CD4-positive, alpha-beta T cell treated with Interleukin-2 at 100 ng/mL for 4 hours (primary cell): ENCODE measurements at places on chromosomes 6 and 20.

DNA sequence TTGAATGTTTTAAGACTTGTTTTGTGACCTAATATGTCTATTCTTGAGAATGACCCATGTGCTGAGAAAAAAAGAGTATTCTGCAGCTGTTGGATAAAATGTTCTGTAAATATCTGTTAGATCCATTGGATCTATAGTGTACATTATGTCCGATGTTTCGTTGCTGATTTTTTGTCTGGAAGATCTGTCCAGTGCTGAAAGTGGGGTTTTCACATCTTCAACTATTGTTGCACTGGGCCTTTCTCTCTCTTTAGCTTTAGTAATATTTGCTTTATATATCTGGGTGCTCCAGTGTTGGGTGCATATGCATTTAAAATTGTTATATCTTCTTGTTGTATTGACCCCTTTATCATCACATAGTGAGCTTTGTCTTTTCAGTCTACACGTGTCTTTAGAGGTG, 5.7 kb upstream of the SIRPB2 start:
- no peak for DNase-seq

DNA sequence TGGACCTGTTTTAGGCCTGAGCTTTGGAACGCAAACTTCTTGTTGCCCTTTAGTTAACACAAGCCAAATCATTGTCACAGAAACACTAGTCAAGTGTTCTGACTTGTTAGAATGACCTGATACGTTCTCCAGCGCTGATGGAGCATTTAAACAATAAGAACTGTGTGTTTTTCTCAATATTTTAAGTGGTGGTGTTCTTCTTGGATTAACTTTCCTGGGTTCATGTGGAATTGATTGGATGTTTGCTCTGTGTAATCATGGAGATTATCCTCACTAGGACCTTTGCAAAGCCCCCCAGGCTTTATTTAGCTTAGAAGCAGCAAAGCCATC, 1.6 kb downstream of the LRRC1 start:
- DNase-seq = no peak

DNA sequence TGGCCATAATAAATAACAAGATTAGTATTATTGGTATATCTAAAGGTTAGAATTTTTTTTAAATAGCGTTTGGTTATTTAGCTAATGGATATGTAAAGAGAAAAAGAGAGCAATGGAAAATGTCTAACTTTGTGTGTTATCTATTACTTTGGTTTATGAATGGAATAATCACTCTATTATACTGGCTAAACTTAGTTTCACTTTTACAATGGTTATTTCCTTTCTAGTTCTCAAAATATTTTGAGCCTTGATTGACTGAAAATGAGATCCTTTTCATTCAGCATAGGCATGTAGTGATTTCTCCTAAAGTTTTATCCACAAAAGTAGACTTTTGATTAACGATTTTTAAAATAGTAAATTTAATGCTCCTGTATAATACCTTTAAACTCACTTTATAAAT, 51.6 kb upstream of the MLIP start:
- no peak for DNase-seq

GRCh38 chr6:45231660-45232059, 96.5 kb upstream of the RUNX2 start:
- DNase-seq = no peak

GRCh38 chr6:69775941-69776340, 20.9 kb downstream of the LMBRD1 start:
- no peak for DNase-seq

DNA sequence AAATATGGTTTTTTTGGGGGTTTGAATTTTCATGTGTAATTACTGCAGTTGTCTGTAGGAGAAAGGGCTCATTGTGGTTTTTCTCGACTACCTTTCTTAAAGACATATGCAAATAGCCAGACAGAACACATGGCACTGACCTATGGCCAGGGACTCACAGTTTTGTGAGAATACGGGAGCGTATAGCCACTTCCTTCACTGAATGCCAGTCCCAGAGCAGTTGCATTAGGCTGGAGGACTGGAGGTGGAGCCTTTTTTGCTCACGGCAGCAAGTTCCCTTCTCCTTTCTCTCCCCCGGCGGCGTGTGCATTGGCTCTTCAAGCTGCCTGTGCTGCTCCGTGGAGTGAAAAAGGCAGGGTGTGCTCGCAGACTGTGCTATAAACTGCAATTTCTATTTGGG, 114.9 kb downstream of the AKAP7 start:
- DNase-seq = no peak

DNA sequence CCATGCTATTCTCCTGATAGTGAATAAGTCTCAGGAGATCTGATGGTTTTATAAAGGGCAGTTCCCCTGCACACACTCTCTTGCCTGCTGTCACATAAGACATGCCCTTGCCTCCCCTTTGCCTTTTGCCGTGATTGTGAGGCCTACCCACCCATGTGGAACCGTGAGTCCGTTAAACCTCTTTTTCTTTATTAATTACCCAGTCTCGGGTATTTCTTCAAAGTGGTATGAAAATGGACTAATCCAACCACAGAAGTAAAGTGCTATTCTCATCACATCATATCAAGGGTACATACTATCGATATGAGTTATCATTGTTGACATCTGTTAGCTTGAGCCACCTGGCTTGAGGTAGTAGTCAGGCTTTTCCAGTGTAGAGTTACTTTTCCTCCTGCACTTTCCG, 2.3 kb downstream of the MANBAL start:
- DNase-seq = no peak

DNA sequence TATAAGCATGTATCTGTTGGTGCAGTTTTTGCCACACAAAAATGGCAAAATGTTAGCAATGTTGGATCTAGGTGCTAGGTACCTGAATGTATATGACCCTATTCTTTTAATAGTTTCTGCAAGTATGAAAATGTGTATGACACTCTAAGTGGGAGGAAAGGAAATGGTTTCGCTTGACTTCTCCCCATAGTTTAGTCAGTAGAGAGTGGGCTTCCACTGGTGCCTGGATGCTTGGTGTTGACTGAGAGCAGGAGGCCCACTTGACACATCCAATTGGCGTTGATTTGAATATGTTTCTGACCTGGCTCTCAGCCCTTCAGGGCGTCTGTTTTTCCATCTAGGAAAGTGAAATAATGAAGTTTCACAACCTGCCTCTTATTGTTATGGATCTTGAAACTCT, 41.8 kb upstream of the GABRR1 start:
- no peak for DNase-seq

DNA sequence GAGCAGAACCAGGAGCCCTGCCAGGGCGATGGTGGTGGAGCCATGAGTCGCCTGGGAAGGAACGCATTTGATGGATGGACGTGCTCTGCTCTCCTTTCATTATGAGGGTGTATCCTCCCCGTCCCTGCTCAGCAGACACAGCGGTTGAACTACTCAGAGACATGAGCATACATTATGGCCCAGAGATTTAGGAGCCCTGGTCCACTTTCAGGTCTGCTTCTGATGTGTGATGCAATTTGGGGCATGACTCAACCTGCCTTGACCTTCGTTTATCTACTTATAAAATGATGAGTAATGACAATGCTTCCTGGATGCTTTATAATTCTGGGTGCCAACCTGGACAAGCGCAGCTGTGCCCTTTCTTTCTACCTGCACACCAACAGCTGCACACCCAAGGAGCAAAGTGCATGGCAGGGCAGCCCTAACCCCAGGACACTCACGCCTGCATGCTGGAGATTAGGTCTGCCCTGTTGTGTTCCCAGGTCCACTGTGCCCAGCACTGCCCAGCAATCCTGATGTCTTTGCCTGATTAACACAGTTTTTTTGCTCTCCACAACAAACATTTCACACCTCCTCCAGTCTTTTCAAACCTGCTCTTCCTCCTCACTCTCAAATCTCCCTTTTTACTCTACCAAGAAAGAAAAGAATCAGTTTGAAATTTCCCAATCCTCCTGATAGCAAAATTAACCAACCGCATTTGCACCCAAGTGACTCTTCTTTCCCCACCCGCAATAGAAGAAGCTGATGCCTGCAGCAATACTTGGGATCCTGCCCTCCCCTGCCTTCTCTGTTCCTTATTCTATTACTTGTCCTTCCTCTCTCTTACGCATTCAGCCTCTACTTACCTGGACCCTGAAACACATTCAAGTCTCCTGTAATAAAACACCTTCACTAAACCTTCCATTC, 81.2 kb downstream of the EZR start:
- no peak for DNase-seq

DNA sequence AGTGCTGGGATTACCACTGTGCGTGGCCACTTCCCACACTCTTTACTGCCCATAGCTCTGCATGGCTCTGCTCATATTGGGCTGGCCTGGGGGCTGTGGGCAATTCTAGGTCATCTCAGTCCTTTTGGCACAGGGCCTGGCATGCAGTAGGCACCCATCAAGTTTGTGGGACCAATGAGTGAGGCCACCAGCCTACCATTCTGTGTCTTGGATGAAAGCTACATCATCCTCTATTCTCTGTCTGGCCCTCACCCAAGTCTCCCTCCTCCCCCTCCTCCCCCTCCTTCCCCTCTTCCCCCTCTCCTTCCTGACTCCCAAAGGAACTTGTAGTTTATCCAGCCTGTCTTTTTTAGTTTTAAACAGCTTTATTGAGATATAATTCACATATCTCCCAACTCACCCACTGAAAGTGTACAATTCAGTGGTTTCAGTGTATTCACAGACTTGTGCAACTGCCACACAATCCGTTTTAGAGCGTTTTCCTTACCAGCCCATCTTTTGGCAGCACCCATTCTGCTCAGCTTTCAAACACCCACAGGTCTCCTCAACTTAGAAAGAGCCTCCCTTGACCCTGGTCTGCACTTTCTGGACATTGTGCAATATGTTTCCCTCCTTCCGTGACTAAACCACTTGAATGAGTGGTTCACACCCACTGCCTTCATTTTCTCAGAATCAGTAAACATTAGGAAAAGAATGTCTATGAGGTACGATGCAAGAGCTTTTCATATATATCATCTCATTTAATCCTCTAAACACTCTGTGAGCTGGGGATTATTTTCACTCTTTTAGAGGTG, 21.5 kb upstream of the MRPS18A start:
- DNase-seq = no peak

DNA sequence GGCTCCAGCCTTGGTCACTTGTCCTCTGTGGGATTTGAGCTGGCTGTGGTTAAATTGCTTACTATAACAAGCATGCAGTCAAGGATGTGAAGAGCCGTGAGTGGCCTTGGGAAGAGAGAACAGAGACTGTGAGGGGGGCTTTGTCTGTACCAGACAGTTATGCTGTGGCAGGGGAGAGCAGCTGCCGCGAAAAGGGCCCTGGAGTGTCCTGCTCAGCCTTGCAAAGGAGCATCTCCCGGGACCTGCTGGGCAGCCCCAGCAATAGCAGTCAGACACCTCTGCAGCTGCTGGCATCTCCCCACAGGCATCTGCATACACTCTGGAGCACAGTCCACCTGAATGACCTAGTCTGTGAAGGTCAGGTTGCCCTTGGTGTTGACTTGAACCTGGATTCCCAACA, 6.3 kb downstream of the EBF4 start:
- DNase-seq = no peak

- no peak for DNase-seq
These were observed 118.8 kb upstream of the NRN1 start for GRCh38 chr6:6125495-6125894.

GRCh38 chr6:107624050-107624449, 134.1 kb downstream of the SOBP start:
- no peak for DNase-seq

DNA sequence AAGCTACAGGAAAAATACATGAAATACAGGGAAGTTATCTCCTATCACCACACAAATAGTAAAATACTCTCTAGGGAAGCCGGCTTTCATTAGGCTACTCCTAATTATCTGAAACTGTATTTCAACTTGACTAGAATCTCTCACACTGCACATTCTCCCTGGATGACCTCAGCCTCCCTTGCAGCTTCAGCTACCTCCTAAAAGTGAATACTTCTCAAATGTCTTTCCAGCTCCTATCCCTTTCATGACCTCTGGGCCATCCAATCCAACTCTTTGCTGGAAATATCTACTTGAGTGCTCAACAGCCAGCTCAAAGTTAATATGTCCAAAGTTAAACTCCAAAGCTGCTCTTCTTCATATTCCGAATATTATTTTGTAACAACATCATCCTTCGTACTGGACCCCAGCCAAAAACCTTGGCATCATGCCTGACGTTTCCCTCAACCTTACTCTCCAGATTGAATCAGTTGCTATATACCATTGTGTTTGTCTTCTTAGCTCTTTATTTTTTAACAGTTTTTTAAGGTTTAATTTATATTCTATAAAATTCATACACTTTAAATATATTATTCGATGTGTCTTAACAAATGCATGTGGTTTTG, 29.4 kb upstream of the KIF6 start:
- no peak for DNase-seq

DNA sequence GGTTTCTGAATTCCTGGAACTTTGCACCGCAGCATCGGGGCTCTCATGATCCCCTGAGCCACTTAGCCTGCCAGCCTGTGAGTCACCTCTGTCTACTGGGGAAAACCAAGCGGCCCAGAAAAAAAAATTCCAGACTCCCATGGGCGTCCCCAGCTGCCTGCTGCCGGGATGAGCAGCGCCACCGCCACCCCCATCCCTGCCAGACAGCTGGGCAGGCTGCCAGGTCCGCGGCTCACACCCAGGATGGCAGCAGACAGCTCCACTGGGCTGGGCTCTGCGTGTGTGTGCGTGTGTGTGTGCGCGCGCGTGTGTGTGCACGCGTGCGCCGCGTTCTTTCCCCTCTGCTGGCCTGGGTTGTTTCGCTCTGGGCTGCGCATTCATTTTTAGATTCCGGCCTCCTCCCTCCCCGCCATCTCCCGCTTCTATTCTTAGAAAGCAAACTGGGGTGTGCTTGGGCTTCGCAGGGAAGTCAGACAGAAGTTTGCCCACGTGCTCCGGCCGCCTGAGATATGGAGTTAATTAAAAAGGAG, 38.9 kb upstream of the PMEPA1 start:
- peak; percentile 57 for DNase-seq

DNA sequence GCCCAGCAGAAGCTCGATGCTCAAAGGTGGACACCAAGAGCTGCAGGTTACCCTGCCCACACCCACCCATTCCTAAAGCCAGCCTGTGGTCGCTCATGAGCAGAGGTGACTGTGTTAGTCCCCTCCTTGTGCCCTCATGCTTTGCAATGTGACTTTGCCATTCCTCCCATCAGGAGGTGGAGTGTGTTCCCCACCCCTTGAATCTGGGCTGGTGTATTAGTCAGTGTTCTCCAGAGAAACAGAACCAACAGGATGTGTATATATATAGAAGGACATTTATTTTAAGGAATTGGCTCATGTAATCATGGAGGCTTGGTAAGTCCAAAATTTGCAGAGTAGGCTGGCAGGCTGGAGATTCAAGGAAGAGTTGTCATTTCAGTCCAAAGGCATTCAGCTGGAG, 54.4 kb upstream of the RNF24 start:
- DNase-seq = no peak

DNA sequence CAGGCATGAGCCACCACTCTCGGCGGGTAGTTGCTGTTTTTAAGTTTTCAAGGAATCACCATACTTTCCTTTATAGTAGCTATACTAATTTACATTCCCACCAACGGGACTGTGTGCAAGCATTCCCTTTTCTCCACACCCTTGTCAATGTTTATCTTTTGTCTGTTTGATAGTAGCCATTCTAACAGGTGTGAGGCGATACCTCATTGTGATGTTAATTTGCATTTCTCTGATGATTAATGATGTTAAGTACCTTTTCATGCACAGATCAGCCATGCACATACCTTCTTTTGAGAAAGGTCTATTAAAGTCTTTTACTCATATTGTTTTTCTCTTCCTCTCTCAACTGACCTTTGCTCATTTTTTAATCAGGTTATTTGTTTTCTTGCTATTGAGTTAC, 43.0 kb upstream of the CCND3 start:
- no peak for DNase-seq

- no peak for DNase-seq
These were observed 49.3 kb upstream of the L3MBTL3 start for GRCh38 chr6:129969064-129969463.
